ENCODE measurements at places on chromosomes 5 and 9.

DNA sequence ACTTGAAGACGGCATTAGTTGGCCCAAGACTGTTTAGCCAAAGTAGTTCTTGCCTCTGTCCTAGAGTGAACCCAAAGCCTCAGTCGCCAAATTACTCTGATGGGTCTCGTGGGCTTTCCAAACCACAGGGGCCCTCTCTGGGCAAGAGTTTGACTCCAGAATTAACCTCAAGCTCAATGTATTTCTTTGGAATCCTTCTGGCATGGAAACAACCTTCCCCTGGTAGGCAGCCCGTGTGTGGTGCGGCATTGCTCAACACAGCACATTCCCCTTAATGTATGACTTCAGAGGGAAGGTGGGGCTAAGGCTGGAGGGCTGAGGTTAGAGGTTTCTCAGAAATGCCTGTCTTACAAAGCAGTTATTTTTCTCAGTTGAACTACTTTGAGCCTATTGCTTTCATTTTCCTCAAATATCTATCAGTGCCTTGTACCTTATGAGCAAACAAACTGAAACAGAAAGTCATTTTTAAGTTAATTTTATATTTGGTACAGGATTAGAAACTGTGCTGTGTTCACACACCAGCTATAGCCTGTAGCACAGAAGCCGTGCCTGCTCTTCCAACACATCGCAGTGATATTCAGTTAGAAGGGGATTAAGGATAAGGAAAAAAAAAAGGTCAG, 123.9 kb upstream of the HAPLN1 start:
- no peak for DNase-seq

GRCh38 chr5:41925555-41925951, 472 bp downstream of the FBXO4 start:
- DNase-seq: no peak

DNA sequence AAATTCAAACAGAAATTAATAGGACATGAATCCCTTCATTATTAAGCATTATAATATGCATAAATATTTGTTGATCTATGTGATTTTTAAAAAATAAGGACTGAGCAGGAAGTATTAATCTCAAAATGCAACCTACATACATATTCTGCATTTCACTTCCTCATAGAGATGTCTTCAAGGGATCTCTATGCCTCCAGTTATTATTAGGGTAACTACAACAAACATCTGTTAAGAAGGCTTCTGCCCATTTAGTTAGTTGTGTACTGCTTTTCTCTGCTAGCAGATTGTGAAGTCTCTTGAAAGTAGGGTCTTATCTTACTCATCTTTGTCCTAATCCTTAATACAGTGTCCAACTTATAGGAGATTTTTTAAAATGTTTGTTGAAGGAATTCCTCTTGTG, 414.1 kb downstream of the ACTL7B start:
- DNase-seq: no peak

DNA sequence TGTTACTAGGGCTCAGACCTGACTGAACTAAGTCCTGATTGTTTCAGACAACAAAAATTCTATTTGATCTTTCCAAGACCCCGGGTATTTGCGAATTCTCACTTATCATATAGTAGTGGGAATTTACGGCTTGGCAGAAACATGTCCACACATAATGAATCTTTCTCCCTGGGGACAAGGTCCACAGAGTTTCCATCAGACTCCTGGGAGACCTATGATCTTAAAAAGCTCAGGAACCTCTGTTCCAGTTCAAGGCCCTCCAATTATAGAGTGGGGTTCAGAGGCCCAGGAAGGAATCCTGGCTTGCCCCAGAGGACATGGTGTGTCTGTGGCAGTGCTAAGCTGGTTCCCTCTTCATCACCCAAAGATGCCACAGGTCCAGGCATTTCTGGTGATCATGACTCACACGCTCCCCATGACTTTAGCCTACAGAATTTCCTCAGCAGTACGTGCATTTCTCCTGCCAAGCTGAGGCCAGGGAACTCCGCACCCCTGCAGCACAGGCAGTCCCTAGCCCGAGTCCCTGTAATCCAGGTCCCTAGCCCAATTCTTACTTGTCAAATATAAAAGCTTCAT, 12.6 kb downstream of the RAPGEF1 start:
- DNase-seq: no peak

DNA sequence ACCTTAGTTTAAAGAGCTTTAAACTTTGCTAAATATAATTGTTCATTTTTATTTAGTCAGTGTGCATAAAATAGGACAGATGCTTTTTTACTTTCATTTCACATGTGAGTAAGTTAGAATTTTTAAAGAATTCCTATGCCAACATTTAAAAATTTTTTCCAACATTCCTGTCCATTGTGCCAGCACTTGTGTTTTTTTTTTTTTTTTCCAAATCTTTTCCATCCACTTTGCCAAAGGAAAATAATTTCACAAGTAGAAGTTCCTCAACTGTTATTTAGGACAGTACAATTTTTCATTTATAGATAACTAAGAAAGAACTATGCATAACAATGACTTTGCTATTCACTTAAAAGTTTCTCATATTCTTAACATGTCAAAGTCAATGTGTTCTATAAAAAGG, 189.5 kb downstream of the ADAMTS6 start:
- DNase-seq: no peak
